ENCODE measurements at places on chromosomes 3 and 15. TPM values are rescaled to one million over a fixed set of nuclear protein-coding genes. Genes with fewer than 3 reads are reported as not detected.
A peak's percentile ranks its signal among the peaks of the same experiment; 100 is the strongest.

- DNase-seq, result no peak
These were observed 38.1 kb upstream of the CHRNB4 start for GRCh38 chr15:78679089-78679511.

SPINK8 gene
- total RNA-seq, result not detected

HCN4 gene
- total RNA-seq, result not detected

PLD1 gene
- total RNA-seq, result 26.4 TPM

DNA sequence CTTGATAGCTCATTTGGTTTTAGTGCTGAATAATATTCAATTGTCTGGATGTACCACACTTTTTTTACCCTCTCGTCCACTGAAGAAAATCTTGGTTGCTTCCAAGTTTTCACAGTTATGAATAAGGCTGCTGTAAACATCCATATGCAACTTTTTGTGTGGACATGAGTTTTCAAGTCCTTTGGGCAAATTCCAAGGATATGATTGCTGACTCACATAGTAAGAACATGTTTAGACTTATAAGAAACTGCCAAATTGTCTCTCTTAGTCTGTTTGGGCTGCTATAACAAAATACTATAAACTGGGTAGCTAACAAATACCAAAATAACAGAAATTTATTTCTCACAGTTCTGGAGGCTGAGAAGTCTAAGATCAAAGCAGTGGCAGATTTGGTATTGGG lies 59.5 kb upstream of the TNFSF10 start:
- DNase-seq, result no peak

GRCh38 chr3:24088782-24089181 lies 143.7 kb downstream of the NR1D2 start:
- no peak for DNase-seq

IL17RE gene
- total RNA-seq, result 10.7 TPM

DNA sequence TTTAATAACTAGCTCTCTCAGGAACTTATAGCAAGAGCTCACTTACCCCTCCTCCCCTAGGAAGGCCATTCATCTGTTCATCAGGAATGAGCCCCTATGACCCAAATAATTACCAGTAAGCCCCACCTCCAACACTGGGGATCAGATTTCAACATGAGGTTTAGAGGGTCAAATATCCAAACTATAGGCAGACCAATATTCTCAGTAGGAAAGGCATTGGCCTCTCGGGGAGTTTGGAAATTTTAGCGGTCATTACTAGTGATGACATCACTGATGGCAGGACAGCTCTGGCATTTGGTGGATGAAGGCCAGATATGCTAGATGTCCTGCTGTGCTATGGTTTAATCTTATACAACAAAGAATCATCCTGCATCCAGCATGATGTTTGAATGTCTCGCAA lies 15.2 kb upstream of the CD47 start:
- no peak for DNase-seq

DNA sequence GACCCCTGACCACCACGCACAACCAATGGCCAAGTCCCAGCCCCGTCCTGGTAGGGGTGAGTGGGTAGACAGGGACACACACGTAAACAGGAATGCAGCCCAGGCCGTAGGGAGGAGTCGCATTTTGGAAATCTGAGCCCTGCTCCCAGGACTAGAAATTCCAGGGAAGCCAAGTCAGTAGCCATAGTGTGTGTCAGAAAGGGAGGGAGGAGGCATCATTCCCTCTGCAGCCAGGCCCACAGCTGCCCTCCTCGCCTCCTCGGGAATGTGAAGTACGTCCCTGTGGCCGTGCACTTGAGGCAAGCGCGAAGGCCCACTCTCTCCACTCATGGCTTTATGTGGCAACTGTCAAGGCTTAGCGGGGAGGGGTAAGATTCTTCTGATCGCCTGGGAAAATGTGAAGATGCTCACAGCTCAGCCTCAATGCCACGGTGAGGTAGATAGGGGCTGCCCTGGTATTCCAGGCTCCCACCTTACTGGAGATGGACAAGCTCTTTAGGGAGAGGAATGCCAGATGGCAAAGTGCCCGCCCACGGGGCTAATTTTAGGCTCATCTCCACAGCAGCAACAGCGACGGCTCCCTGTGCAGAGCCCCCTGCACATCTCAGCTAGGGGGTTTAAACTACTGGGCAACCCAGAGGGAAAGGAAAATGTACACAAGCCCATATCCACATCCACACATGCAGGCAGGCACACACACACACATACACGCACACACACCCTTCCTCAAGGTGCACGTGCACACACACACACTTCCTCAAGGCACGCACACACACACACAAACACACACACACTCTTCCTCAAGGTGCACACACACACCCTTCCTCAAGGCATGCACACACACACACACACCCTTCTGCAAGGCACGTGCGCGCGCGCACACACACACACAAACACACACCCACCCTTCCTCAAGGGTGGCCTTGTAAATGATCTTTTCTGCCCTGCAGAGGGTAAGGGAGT lies 65.5 kb downstream of the ADCY5 start:
- peak; percentile 51 for DNase-seq

DNA sequence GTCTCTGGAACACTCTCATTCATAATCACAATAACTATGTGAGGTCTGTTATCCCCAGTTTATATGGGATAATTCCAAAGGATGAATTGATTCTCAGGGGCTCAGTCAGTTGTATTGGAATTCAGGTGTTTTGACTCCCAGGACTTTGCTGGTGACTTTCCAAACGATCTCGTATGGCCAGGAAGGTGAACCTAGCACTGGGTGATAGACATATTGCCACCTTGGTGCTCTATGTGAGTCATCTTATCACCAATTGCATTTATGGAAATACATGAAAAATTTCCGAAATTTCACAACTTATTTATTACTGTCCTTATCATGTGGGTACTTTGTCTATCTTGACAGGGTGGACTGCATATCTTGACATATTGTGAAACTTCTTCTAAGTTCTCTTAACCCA lies 287.3 kb downstream of the WDR72 start:
- no peak for DNase-seq

- DNase-seq, result no peak
These were observed 19.6 kb upstream of the CSPG4 start for GRCh38 chr15:75732177-75732808.

DNA sequence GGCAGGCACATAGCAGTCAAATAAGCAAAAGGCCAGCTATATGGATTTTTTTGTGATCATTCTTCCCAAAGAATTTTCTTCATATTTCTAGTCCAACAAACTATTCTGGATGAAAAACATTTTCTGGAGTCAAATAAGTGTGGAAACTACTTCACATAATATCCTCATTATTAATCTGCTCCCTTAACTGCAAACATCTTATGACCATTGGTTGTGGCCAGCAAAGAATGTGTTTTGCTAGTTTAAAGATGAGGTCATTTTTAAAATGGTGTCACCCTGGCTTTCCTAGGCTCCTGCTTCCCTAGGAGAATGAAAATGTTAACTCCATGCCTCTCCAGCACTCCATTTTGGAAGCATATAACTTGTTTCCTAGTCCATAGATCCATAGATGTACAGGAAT lies 118.8 kb downstream of the SST start:
- DNase-seq, result no peak

- no peak for DNase-seq
These were observed 946.7 kb downstream of the NAALADL2 start for GRCh38 chr3:175805825-175806224.

SERPINI2 gene
- not detected for total RNA-seq

DNA sequence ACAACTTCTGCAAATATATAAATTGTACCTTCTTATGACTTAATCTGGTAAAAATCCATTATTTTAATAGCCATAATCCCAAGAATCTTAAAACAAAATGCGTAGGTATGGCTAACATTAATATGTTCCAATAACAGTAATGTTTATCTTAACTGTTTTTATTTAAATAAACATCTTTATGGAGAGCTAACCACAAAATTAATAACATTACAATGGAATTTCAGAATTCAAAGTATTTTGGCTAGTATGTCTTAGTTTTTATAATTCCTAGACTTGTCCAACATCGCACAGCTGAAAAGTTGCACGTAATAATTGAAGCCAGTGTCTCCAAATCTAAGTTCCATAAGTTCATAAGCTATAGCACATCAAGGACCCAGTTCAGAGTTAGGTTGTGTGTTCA lies 47.6 kb downstream of the ANKRD28 start:
- DNase-seq, result no peak

ADCY5 gene
- total RNA-seq, result 35.3 TPM

DNA sequence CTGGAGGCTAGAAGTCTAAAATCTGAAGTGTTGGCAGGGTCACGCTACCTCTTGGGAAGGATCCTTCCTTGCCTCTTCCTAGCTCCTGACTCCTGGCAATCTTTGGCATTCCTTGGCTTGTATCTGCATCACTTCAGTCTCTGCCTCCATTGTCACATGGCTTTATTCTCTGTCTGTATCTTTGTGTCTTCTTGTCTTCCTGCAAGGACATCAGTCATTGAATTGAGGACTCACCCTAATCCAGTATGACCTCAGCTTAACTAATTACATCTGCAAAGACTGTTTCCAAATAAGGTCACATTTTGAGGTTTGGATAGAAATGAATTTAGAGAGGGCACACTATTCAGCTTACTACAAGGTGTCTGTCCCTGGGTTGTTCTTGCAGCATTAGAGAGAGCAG lies 31.1 kb upstream of the UTS2B start:
- no peak for DNase-seq

GRCh38 chr3:77052051-77052501 lies 12.2 kb downstream of the ROBO2 start:
- DNase-seq, result no peak

FBXW12 gene
- total RNA-seq, result 0.37 TPM

DNA sequence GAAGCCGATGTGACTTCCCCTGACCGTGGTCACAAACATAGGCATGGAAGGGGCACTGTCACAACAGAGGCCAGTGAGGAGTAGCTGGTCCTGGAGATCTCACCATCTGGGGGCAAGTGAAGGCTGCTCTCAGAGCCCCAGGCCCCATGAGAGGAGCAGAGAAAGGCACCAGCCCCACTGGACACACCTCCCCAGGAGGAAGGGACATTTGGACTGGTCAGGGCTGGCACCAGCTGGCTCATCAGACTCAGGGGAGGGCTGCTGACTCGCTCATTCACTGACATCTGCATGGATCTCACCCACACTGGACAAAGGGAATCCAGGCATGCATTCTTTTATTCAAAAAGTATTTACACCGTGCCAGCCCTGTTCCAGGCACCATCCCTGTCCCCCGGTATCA lies 26.8 kb downstream of the ESYT3 start:
- DNase-seq, result no peak

GRCh38 chr15:81069909-81070308 lies 64.2 kb upstream of the CFAP161 start:
- no peak for DNase-seq

GRCh38 chr15:44633603-44634002 lies 29.9 kb downstream of the SPG11 start:
- no peak for DNase-seq
